Fibroblast of skin of right biceps (primary cell): ENCODE measurements at places on chromosomes 2 and 18.

DNA sequence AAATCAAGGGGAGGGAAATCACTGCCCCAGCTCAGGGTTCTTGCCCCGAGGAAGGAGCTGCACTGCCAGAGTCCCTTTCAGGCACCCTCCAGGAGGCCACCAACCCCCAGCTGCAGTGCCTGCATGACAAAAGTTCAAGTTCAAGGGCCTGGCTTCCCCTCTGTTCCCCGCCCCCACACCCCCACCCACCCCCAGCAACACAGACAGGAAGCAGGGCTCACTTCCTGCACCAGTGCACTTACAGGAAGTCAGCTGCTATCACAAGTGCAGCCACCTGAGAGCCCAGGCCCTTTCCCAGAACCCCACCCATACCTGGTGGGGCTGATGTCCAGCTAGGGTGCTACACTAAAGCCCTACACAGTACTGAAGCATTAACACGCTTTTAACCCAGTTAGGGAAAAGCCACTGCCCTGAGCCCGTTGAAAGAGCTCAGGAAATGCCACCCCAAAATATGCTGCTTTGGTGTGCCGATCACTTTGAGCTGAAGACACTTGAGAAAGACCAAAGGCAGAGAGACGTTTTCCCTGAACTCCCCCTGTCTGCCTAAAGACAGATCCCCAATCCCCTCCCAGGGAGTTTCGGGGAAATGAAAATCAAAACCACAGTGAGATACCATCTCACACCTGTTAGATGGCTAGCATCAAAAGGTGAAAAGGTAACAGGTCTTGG is 109.9 kb upstream of the CAB39 start:
- no peak for DNase-seq

GRCh38 chr2:205076405-205076804 is 531.1 kb downstream of the PARD3B start:
- no peak for DNase-seq

GRCh38 chr2:126777620-126777978 is 121.1 kb upstream of the TEX51 start:
- DNase-seq, result no peak

GRCh38 chr2:100214265-100214971 is 72.0 kb upstream of the AFF3 start:
- no peak for DNase-seq

- no peak for DNase-seq
Observed at GRCh38 chr2:233256048-233256447, 4.6 kb downstream of the ATG16L1 start.

DNA sequence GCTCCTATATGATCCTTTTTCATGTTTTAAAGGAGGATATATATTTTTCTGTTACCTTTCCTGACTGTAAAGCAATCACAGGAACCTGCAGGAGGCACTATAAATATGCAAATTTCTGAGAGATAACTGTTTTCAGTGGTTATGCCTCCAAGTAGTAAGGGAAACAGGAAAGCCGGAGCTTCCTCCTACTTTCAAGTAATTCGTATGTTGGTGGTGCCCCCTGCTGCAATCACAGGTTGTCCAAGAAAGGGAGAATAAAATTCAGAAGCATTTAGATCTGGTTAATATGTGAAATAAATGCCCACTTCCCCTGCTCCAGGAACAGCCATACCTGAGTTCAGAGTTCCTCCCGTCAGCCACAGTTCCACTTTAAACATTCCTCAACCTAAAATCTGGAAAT is 12.0 kb upstream of the BCL11A start:
- peak; percentile 49 for DNase-seq

- peak; percentile 95 for DNase-seq
Observed at GRCh38 chr2:149597668-149598326, 10.2 kb upstream of the MMADHC start.

DNA sequence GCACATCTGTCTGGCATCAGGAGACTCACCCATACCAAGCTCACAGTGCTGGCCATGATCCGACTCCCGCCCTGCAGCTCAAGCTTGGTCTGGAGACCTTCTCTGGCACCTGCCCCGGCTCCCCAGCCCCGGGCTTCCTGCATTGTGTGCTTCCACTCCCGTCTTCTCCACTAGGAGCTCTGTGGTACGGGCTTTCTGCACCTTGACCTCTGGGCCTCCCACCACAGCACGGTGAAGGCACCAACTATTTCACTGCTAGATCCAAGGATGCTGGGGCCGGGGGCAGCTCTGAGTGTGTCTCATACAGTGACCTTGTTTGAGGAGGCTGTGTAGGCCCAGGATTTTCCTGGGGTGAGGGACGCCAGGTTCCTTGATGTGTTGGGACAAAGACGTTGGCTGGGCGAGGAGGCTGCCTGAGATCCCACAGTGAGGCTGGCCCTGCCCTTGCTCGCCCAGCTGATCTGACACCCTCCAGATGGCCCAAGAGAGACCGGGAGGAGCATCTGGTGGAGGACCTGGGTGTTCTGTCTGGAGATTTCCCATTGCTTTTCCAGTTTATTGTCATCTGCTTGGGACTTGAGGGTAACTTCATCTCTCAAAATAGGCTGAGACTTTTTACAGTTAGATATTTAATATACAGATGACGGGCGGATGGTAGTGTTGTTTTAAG is 64.0 kb downstream of the HPCAL1 start:
- no peak for DNase-seq

GRCh38 chr18:5031216-5031615 is 165.8 kb downstream of the AKAIN1 start:
- no peak for DNase-seq

GRCh38 chr2:73451263-73451972 is 65.8 kb downstream of the ALMS1 start:
- no peak for DNase-seq

DNA sequence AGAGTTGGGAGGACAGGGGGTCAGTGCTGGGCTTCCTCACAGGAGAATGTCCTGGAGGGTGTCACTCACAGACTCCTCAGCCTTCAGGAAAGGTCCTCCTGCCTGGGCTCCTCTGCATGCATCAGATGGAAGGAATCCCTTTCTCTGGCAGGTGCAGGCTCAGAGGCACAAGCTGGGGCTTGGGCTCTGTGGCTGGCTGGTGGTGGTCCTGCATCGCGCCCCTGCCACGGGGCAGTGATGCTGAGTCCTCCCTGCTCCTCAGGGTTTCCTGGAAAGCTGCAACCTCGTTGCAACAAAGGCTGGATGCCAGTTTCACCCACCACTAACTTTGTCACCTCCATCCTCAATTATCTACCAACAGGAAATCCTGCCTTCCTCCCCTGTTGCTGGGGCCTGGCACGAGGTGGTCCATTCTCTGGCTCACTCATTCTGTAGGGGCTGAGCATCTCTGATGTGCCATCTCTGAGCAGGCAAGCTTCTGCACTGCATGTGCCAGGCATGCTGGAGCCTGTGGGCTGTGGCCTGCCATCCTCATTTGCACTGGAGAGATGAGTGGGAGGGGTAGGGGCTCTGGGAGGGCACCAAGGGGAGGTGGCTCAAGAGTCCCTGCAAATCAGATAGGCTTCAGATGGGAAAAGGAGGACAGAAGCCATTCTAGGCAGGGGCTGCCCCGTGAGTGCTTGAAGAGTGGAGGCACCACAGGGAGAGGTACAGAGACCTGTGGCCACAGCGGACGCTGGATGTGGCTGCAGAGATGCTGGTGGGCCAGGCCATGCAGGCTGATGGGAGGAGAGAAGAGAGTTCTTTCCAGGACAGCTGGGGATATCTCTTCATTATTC is 272.6 kb upstream of the HS6ST1 start:
- DNase-seq, result no peak

DNA sequence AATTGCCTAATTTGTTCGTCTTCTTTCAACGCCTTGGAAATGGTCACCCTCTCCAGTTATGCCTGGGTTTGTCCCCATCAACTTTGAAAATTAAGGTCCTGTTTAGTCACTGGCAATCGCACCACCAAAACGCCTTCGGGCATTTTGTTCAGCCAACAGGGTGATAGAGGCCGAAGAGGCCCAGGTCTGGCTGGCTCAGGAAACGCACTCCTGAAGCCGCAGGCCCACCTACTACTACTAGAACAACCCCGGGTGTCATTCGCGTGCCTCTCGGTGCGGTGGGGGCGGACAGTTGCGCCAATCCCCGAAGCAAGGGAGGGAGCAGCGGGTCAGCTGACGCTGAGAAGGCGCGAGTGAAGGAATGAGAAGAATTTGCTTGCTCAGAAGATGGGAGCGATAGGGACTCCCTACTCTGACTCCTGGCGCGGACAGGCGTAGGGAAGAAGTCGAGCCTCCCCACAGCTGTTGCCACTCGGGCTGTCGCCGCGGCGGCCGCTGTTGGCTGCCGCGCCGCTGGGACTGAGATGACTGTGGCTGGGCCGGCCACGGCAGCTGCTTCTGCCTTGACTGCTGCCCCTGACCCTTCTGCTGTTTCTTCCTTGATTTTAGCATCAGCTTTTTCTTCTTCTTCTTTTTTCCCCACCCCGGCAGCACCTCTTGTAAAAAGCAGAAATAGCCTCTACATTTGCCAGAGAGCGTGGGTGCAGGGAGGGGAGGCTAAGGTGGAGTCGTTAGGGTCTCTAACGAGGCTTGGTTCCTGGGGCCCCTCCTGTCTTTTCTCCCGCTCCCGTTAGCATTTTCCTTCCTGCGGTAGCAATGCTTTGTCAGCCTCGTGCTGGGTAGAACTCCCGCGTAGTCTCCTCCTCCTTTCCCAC is 387.6 kb downstream of the FIGN start:
- DNase-seq, result peak; percentile 83

GRCh38 chr2:105329197-105329554 is 359 bp downstream of the TGFBRAP1 start:
- DNase-seq, result no peak

GRCh38 chr2:96869822-96870625 is at the start of gene SEMA4C:
TSS of gene SEMA4C (minus strand) at chr2:96870080. CDS start at chr2:96867886, 2,194 bp downstream.
- peak; percentile 47 for DNase-seq

- no peak for DNase-seq
Observed at GRCh38 chr2:26521913-26522180, 43.9 kb upstream of the OTOF start.

GRCh38 chr2:209331291-209331844 is 92.5 kb upstream of the MAP2 start:
- peak; percentile 16 for DNase-seq

- no peak for DNase-seq
Observed at GRCh38 chr2:134774786-134775641, 56.2 kb upstream of the TMEM163 start.

GRCh38 chr2:97011977-97012569 is 25.7 kb upstream of the FAM178B start:
- DNase-seq, result peak; percentile 61

DNA sequence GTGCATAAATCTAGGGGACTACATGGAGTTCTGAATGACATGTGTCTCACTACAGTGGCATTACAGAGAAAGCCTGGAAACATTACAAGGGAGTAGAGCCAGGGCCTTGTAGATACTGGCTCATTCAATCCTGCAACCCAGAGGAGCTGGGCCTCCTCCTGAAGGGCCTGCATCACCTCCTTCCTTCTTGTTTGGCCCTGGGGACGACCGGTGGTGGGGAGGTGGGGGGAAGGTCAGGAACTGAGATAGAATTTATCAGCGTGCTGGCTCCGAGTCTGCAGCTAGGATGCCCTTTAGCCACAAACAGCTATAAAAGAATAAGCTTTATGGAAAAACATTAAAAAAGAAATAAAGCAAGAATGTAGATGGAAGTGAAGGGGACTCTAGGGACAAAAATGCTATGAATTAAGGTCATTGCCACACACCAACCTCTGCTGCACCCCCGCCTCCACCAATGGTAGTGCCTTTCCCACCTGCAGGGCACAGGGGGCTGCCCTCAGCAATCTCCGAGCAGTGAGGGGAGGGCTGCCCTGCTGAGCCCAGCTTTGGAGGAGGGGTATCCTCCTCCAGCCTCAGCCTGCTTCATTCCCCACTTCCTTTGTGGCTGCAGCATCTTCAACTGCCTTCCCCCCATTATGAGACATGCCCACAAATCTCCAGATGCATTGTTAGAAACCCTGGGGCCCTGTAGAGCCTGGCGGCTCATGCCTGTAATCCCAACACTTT is 149.0 kb downstream of the MSH2 start:
- DNase-seq, result no peak

GRCh38 chr18:51278045-51278649 is 80.7 kb upstream of the MEX3C start:
- peak; percentile 8 for DNase-seq

GRCh38 chr2:70091816-70092215 is 4.5 kb downstream of the PCBP1 start:
- DNase-seq, result no peak

GRCh38 chr2:101002562-101003277 is 631 bp downstream of the RPL31 start:
- DNase-seq, result peak; percentile 20

DNA sequence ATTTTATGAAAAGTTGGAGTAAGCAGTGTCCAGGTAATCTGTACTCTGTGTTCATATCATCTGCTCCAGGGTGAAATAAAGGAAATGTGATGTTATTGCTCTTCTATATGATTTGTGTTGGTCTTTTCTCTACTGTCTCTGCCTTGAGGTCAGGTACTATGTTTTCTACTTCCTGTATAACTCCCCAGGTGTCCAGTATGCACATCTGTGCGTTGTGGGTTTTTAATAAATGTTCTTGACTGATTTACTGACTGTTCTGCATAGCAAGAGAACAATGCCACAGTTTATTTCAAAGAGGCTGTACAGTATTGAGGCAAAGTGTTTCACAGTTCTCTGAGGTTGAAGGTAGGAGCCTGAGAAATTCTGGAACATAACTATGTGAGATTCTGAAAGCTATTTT is 89.7 kb downstream of the BABAM2 start:
- DNase-seq, result no peak

DNA sequence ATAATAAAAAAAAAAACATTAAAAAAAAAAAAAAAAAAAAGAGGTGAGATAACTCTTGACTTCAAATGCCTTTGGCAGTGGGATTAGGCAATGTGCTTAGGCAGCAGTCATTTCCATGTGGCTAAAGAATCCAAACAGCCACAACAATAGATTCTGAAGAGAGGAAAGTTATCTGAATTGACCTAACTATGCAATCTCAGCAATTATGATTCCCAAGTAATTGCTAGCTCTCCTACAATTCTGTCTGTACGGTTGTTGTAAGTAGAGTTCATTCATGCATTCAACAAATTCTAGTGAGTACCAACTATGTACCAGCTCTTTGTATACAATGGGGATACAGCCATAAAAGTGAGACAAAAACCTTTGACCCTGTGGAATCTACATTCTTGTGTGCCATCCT is 3.6 kb downstream of the SRD5A2 start:
- DNase-seq, result no peak

DNA sequence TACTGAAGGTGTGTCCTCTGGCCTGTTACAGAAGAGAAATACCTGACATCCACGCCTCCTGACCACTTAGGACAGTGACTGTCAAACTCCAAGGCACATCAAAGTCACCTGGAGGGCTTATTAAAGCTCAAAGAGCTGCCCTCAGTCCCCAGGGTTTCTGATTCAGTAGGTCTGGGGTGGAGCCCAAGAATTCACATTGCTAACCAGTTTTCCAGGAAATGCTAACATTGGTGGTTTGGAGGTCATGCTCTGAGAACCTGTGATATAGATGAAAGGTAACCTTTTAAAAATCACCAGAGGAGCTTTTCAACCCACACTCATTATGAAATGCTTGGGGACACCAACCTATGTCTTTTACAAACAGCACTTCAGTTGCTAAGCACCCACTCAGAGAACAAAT is 172.3 kb downstream of the ALK start:
- no peak for DNase-seq

GRCh38 chr2:41400088-41400665 is 647.6 kb upstream of the PKDCC start:
- DNase-seq, result peak; percentile 16

GRCh38 chr2:122083256-122084048 is 328.0 kb downstream of the TSN start:
- DNase-seq, result no peak
